Kidney epithelial cell (primary cell): ENCODE measurements at places on chromosomes 4 and X. TPM values are rescaled to one million over a fixed set of nuclear protein-coding genes. Genes with fewer than 3 reads are reported as not detected.
A peak's percentile ranks its signal among the peaks of the same experiment; 100 is the strongest.

Gene TAF7L
- total RNA-seq = 0.27 and 0.33 TPM in 2 replicates

- no peak for DNase-seq
Observed at GRCh38 chr4:117422297-117422696, 336.9 kb upstream of the TRAM1L1 start.

DNA sequence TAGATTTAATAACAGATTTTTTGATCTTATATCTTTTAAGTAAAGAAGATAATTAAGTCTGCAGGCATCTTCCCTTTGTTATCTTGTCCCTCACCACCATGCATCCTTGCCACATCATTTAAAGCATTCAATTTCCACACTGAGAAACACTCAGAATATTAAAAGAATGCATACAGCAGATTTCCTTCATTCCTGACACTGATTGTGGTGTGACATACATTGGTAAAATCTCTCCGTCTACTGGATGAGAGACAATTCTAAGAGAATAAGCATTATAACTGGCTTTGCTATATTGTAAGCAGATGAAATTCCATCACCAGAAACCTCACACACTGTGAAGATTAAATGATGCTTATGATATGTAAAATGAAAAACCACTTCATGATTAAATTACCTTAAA, 97.4 kb upstream of the TRPC5OS start:
- DNase-seq = no peak

Gene TLL1
- 2.9 and 7.9 TPM in 2 replicates for total RNA-seq

Gene SPANXA2
- total RNA-seq = 0.41 TPM in 1 of 2 replicates, not detected in the other

Gene FATE1
- not detected in 2 replicates for total RNA-seq

- DNase-seq = peak; percentile 28
Observed at GRCh38 chrX:20378233-20378920, 111.7 kb upstream of the RPS6KA3 start.

- no peak for DNase-seq
Observed at GRCh38 chrX:21374163-21374993, at the start of gene CNKSR2. TSS of gene CNKSR2 (plus strand) at chrX:21374418. CDS start at chrX:21374898, 480 bp downstream.

DNA sequence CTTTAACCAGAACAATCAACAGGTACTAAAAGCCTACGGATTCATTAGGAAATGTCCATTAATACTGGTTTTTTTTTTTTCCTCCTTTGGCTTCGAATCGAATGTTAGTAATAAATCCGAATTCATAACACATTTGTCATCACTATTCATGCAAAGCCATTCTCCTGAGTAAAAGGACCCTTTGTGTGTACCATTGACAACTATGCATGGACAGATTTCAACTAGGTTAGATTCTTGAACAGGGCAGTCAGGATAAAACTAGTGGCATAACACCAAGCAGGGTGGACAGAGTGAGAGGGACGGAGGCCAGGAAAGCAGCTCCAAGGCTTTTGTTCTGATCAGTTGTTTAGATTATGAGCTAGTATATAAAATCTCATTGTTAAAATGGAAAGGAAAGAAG, 1722.0 kb upstream of the TENM3 start:
- DNase-seq = no peak

- no peak for DNase-seq
Observed at GRCh38 chr4:128591482-128591881, 218.0 kb upstream of the JADE1 start.

Gene PCDH18
- 0.41 and 1.2 TPM in 2 replicates for total RNA-seq
